NCI-H446 (cell line): ENCODE measurements at places on chromosomes 7 and 10.

GRCh38 chr10:78728176-78728575 lies 340.6 kb upstream of the ZMIZ1 start:
- DNase-seq: no peak

DNA sequence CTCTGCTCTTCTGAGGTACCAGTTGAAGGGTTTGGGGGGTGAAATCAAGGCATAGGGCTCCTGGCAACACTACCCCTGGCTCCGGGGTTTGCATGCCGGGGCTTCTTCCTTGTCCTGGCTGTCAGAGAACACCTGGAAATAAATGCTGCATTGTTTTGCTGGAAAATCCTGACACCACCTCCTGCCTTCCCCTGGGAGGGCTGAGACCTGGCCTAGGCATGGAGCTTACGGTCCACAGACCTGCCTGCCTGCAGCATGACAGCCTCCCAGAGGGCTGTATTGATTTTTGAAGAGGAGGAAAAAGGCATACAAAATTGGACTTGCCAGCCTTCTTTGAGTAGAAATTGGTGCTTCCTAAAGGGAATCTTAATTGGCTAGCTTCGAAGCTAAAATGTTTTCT lies 227.1 kb downstream of the MGMT start:
- no peak for DNase-seq

DNA sequence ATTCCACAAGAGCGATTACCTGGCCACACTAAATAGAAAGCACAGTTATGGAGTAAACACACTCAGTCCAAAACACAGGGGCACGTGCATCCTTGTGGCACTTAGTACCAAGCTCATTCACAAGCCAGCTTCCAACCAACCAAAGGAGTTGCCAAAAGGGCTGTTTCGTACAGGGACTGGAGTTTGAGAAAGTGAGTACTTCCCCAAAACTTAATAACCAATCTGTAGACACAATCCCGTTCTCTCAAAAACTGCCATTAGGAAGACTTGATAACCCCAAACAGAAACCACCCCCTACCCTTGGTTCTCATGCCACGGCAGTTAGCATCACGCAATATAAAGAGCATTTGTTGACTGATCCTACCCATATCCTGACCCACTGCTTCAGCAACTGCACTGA lies 166.2 kb upstream of the ASAH2 start:
- no peak for DNase-seq

GRCh38 chr10:49134327-49134726 lies 506 bp upstream of the FAM170B start:
- no peak for DNase-seq

GRCh38 chr10:59971915-59972314 lies 65.6 kb upstream of the CCDC6 start:
- no peak for DNase-seq
